Caki2 (cell line): ENCODE measurements at places on chromosomes 6 and 20. TPM values are rescaled to one million over a fixed set of nuclear protein-coding genes. Genes with fewer than 3 reads are reported as not detected.

GRM1 gene
- total RNA-seq: 0.20 and 0.41 TPM in 2 replicates

- no peak for DNase-seq
Measured at GRCh38 chr6:31586599-31587281, 663 bp downstream of the LST1 start.

SLC44A4 gene
- 0.54 TPM in 1 of 2 replicates, not detected in the other for total RNA-seq

- DNase-seq: no peak
Measured at GRCh38 chr6:14641423-14642135, 524.0 kb downstream of the CD83 start.

GRCh38 chr6:166597711-166598440, 11.4 kb upstream of the RAMACL start:
- no peak for DNase-seq

DNA sequence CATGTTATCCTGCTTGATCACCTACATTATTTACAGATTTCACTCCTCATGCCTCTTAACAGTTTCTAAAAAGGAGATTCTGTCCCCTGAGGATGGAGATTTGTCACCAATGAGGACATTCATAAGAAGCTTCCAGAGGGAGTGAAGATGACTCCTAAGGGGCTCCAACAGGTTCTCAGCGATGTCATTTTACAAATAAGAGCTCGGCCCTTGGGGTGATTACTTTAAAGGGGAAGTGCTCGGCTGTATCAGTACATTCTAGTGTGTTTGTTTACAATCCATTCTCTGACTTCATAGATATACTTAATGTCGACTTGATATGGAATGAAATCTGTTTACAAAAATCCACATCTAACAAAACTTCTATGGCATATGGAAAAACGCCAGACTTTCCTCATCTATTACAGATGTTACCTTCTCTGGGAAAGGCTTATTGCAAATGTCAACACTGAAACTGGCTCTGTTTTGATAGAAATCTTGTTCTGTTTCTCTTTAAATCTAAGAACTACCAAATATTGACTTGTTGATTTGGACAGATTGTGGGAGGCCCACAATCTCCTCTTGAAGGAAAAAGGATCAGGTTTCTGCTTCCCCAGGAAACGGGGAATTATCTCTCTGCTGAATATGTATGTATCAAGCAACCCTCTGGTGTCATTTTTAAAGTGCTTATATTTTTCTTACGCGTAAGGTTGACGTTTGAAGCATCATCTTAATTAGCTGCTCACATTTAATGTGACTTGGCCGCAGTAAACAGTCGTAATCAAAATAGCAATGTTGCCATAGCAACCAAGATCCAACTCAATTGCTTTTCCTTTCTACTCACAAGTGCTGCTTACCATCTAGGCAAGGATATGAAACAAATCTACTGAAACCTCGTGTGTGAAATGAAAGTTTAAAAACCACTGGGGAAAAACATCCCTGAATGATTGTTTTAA, 95.7 kb downstream of the SHLD1 start:
- no peak for DNase-seq

UST gene
- 0.37 and 0.61 TPM in 2 replicates for total RNA-seq

- no peak for DNase-seq
Measured at GRCh38 chr6:9623228-9623832, 791.5 kb downstream of the TFAP2A start.

ILRUN gene
- total RNA-seq: 46.1 and 54.5 TPM in 2 replicates

SLC2A10 gene
- 7.9 TPM in 2 replicates for total RNA-seq

- no peak for DNase-seq
Measured at GRCh38 chr6:38503032-38503773, 136.5 kb downstream of the BTBD9 start.

DNA sequence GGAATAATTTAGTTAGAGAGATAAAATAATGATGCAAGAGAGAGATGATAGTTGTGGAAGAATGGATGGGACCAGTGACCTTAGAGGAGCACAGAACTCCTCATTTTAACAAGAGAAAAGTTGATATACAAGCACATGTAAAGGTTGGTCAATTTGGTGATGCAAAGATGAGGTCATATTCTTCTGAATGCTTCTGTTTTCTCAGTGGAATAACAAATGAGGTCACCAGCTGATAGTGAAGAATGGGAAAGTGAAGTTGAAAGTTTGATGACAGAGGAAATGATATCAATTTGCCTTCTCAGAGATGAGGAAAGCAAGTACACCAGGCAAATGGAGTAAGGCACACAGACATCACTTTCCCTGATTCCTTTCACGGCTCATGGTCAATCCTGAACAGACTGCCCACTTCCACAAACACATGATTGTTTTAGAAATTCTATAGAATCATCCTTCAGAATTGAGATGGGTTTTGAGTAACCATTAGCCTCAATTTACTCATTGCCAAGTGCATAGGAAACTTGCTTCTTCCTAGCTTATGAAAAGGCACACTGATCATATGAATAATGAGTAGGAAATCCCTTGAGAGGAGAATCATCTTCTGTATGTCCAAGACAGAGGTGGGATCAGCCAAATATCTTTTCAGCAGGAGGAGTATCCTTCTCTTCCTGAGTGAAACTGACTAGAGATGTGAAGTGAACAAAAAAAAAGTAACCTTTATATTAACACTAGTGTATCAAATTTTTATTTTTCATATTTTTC, 82.4 kb upstream of the TCF21 start:
- no peak for DNase-seq

SOX18 gene
- 0.37 TPM in 1 of 2 replicates, not detected in the other for total RNA-seq

DNA sequence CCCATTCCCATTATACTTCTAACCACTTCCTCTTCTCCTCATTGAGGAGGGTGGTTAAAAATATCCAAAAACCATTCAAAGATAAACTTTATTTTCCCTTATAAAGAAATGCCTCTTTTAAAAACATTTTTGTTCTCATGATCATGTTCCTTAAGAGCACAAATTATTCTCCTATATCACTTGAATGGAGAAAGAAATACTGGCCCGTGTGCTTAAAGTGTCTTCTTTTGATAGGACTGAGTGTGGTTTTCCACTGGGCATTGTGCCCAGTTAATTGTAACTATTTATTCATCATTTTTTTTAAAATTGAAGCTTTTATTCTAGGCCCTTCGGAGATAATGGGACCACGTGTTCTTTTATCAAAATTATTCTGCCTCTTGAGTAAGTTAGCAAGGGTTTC, 871.5 kb downstream of the QKI start:
- DNase-seq: no peak

IL20RA gene
- total RNA-seq: not detected in 2 replicates

CALHM4 gene
- not detected in 2 replicates for total RNA-seq

DNA sequence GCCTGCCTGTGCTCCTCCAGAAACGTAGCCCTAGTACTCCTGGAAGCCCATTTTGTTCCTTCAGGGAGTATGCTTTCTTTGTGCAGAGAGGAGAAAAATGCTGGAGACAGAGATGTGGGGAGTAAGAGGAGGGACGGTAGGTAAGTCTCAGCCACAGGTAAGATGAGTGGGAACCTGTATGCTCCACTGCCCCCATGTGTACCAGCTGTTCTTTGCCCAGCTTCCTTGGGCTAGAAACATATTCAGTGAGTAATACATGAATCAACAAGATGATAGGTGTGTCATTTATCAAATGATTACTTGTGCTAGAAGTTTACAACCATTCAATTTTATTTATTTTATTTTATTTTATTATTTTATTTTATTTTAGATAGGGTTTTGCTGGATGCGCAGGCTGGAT, 13.6 kb upstream of the CEP85L start:
- DNase-seq: no peak

- no peak for DNase-seq
Measured at GRCh38 chr6:114253431-114253830, 89.4 kb downstream of the HS3ST5 start.
